ENCODE measurements at places on chromosomes 3 and 15.

DNA sequence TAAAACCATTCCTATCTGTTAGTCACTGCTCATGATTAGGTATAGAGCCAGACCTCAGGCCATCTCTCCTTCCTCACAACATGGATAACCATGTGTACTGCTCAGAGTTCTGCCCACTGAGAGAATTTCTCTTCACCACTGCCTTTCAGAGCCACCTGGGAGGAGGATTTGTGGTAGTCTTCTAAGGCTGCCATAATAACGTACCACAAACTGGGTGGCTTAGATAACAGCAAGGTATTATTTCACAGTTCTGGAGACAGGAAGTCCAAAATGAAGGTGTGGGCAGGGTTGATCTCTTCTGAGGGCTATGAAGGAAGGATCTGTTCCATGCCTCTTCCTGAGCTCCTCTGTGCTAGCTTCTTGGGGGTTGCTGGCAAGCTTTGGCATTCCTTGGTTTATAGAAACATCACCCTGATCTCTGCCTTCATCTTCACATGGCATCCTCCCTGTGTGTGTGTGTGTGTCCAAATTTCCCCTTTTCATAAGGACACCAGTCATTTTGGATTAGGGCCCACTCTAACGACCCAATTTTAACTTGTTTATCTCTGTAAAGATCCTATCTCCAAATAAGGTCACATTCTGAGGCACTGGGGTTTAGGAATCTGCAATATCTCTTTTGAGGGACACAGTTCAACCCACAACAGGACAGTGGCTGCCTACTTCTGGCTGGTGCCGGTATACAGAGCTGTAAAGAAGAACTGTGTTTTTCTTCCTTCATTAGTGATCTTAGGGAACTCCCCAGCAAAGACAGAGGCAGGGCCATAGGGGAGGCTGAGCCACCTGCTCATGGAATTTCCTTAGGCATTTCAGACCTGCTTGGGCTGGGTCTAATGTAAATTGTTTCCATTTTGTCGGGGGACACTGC is 42.1 kb upstream of the NOX5 start:
- no peak for DNase-seq

GRCh38 chr15:85473455-85473854 is 93.1 kb downstream of the AKAP13 start:
- no peak for DNase-seq

- DNase-seq: no peak
Measured at GRCh38 chr3:192422321-192422996, 304.9 kb downstream of the FGF12 start.

DNA sequence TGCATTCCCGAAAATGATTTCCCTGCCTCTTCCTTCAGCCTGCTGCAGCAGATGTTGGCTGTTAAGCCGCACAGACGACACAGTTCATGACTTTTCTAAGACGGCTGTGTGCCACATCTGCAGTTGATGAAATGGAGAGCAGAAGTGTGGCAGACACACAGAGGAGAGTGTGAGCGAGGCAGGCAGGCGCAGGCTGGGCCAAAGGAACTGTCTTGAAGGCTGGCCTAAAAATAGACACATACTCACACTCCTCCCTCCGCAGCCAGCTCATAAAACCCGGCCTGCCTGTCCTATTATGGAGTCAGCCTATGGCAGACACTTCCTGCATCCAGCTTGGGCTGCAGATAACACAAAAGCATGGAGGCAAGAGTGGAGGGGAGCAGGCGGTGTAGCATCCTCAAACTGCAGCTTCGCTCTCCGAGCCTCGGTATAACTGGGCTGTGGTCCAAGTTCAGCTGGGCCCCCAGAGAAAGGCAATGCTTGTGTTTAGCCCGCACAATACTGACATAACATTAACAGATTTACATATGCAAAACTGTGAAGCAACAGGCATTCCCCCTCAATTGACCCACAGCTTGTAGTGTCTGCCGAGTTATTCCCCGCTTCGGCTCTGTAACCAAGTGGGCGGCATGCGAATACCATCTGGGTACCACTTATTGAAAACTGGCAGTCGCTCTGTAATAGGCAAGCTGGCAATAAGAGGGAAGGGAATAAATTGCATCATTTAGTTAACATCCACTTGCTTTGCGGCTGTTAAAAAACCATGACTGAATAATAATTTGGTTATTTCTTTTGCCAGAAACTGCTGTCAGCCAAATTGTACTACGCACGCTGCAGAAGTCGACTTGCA is 40.8 kb downstream of the FOXP1 start:
- no peak for DNase-seq

- DNase-seq: no peak
Measured at GRCh38 chr3:55143336-55143735, 215.5 kb upstream of the LRTM1 start.
